Glutamatergic neuron (in vitro differentiated cells): ENCODE measurements at places on chromosomes 5 and 9.

- H3K36me3 ChIP-seq, result no peaks in the 10 kb centered on the region
- H3K4me3 ChIP-seq, result peak overlapping the region; percentile 87
- H3K27me3 ChIP-seq, result peaks cover 11% of the 10 kb centered on the region
- peak overlapping the region; percentile 97 for H3K27ac ChIP-seq
- peaks cover 45% of the 10 kb centered on the region for H3K4me1 ChIP-seq
Observed at GRCh38 chr9:87499424-87500017, 1.9 kb downstream of the DAPK1 start.

- H3K27ac ChIP-seq, result no peak overlapping the region
Observed at GRCh38 chr5:43400082-43400481, 12.1 kb downstream of the CCL28 start.

- H3K27ac ChIP-seq, result no peak overlapping the region
- no peaks in the 10 kb centered on the region for H3K27me3 ChIP-seq
- no peak overlapping the region for H3K4me3 ChIP-seq
- no peak for DNase-seq
Observed at GRCh38 chr5:145682197-145682899, 152.8 kb downstream of the PRELID2 start.

- H3K27ac ChIP-seq, result no peak overlapping the region
- H3K4me1 ChIP-seq, result peaks cover 48% of the 10 kb centered on the region
- no peaks in the 10 kb centered on the region for H3K36me3 ChIP-seq
- no peak overlapping the region for H3K4me3 ChIP-seq
Observed at GRCh38 chr5:158722940-158723339, 376.8 kb downstream of the EBF1 start.

DNA sequence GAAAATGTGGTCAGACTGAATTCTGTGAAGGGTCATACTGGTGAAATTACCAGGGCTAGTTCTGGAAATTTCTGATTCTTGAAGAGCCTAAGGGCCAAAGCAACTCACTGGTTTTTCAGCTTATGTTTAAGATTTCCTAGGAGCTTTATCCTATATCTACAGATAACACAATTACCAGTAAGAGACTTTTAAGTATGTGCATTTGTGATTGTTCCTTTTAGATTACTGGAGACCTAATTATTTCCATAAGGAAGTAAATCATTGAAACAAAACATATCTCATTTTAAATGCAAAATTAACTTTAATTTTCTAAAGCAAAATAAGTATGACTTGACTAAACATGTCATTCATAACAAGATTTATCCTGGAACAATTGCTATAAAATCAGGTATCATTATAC lies 134.2 kb downstream of the MPDZ start:
- peaks cover 8% of the 10 kb centered on the region for H3K4me1 ChIP-seq
- DNase-seq, result no peak
- H3K4me3 ChIP-seq, result no peak overlapping the region
- no peak overlapping the region for H3K27ac ChIP-seq
- no peaks in the 10 kb centered on the region for H3K36me3 ChIP-seq

- H3K4me1 ChIP-seq, result peaks cover 15% of the 10 kb centered on the region
- no peak overlapping the region for H3K4me3 ChIP-seq
- no peak overlapping the region for H3K27ac ChIP-seq
- no peak for DNase-seq
- no peaks in the 10 kb centered on the region for H3K27me3 ChIP-seq
Observed at GRCh38 chr9:37281541-37281940, 141.0 kb upstream of the GRHPR start.
